Endothelial cell (in vitro differentiated cells): ENCODE measurements at places on chromosomes 3 and 15.

GRCh38 chr15:60994963-60995475 lies 234.1 kb downstream of the RORA start:
- H3K36me3 ChIP-seq, result no peaks in the 10 kb centered on the region
- no peak overlapping the region for H3K4me3 ChIP-seq
- no peak overlapping the region for H3K27ac ChIP-seq
- H3K27me3 ChIP-seq, result no peaks in the 10 kb centered on the region
- DNase-seq, result no peak

GRCh38 chr3:42535981-42536784 lies 33.7 kb downstream of the VIPR1 start:
- H3K36me3 ChIP-seq, result no peaks in the 10 kb centered on the region
- peak; percentile 47 for DNase-seq
- H3K27me3 ChIP-seq, result peaks cover 6% of the 10 kb centered on the region

GRCh38 chr3:129481766-129482332 lies 41.8 kb downstream of the IFT122 start:
- H3K27me3 ChIP-seq, result peaks cover 7% of the 10 kb centered on the region
- no peak for DNase-seq
- H3K36me3 ChIP-seq, result peaks cover 28% of the 10 kb centered on the region
- peak overlapping the region; percentile 47 for H3K4me3 ChIP-seq
- H3K27ac ChIP-seq, result peak overlapping the region; percentile 96
- peaks cover 41% of the 10 kb centered on the region for H3K4me1 ChIP-seq

DNA sequence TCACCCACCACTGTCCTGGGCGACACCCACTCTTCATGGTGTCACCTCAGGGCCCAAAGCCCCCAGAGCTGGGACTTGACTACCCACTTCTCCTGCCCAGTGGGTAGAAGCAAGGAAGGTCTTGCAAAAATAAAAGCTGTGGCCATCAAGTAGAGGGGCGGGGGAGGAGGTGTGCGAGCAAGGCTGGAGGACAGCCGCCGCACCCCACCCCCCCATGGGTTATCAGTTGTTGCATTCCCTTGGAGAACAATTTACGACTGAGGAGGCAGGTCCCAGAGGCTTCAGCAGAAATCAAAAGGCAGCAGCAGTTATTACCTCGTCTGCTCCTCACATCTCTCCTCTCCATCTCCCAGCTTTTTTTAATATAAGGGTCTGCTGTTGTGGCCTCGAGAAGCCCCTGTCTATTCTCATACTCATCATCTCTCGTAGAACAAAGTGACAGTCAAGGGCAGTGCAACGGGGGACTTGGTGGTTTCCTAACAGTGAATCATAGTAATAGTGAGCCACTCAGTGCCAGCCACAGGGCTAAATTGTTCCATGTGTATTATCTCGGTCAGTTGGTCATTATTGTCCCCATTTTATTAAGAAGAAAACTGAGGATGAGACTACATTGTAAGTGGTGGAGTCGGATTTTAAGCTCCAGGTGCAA lies 116.4 kb downstream of the PDCD6IP start:
- peaks cover 8% of the 10 kb centered on the region for H3K4me1 ChIP-seq
- H3K36me3 ChIP-seq, result no peaks in the 10 kb centered on the region
- H3K4me3 ChIP-seq, result no peak overlapping the region

DNA sequence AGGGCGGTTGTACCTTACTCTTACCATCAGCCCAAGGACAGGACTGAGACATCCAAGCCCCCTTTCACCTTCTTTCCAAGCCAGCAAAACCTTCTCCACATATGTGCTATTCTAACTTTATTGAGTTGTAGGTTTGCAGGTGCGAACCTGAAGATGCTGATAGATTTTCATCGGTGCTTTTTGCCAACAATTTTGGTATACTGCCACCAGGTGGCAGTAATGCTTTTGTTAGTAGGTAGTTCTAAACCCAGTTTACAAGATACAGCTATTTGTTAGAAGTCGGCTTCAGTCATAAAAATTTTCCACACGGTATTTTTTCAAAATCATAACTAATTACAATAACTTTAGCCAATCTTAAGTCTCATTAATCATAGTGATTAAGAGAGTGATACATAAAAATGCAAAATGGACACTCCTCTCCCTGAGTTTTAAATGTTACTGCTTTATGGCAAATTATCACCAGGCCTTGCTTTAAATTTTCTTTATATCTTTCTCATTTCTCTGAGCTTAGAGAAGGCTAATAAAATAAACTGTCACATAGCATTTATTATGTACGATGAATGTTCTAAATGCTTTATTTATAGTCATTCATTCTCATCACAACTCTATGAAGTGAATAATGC lies 636 bp downstream of the TBC1D21 start:
- no peak overlapping the region for H3K27ac ChIP-seq
- peaks cover 2% of the 10 kb centered on the region for H3K27me3 ChIP-seq
- peak; percentile 20 for DNase-seq
- H3K4me3 ChIP-seq, result no peak overlapping the region
- no peaks in the 10 kb centered on the region for H3K36me3 ChIP-seq
